ENCODE measurements at places on chromosomes 3 and 15. TPM values are rescaled to one million over a fixed set of nuclear protein-coding genes. Genes with fewer than 3 reads are reported as not detected.

GRCh38 chr3:11005686-11006256 lies 13.2 kb downstream of the SLC6A1 start:
- no peak for DNase-seq
- no peaks in the 10 kb centered on the region for H3K36me3 ChIP-seq
- H3K27ac ChIP-seq: no peak overlapping the region

DRD3 gene
- total RNA-seq: not detected

TM6SF1 gene
- 0.16 TPM for total RNA-seq

GRCh38 chr3:56998076-56998529 lies 62.4 kb upstream of the SPATA12 start:
- H3K27ac ChIP-seq: peak overlapping the region; percentile 4
- H3K27me3 ChIP-seq: no peaks in the 10 kb centered on the region
- no peak overlapping the region for H3K4me3 ChIP-seq
- DNase-seq: no peak

DNA sequence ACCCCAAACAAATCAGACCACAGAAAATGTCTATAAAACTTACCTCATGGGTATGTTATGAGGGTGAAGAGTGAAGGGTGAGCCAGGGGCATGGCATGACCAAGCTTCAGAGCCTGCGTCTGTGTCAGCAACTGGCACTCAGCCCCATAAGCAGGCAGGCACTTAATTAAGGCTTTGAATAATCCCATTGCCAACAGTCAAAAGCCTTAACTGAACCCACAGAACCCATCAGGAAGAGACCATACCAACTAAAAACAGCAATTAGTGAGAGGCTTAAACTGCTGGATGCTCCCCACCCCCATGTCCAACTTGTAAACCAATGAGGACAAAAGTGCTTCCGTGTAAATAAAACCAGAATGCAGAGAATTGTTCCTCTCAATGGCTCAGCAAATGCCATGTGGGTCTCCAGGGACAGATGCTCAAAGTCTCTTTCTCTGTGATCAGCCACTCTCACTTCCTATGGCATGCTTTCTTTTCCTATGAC lies 126.0 kb downstream of the MYLK start:
- H3K27ac ChIP-seq: no peak overlapping the region
- H3K36me3 ChIP-seq: no peaks in the 10 kb centered on the region
- H3K4me3 ChIP-seq: no peak overlapping the region
- no peak for DNase-seq
- H3K27me3 ChIP-seq: no peaks in the 10 kb centered on the region

TICRR gene
- total RNA-seq: 44.9 TPM

DNA sequence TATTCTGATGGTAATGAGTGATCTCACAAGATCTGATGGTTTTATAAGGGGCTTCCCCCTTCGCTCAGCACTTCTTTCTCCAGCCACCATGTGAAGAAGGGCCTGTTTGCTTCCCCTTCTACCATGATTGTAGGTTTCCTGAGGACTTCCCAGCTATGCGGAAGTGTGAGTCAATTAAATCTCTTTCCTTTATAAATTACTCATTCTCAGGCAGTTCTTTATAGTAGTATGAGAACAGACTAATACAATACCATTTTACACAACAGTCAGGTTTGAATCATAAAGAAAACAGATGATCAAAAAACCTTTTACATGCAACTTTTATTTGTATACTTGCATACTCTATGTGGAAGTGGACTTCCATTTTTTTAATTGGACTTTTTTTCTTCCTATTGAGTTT lies 46.7 kb upstream of the CBLB start:
- no peak overlapping the region for H3K27ac ChIP-seq
- peaks cover 16% of the 10 kb centered on the region for H3K36me3 ChIP-seq
- DNase-seq: no peak
- H3K4me3 ChIP-seq: no peak overlapping the region
- H3K27me3 ChIP-seq: no peaks in the 10 kb centered on the region
- no peaks in the 10 kb centered on the region for H3K4me1 ChIP-seq
